ENCODE measurements at places on chromosomes 13 and 19.

- DNase-seq: no peak
Observed at GRCh38 chr13:68304286-68304893, 1074.3 kb upstream of the PCDH9 start.

DNA sequence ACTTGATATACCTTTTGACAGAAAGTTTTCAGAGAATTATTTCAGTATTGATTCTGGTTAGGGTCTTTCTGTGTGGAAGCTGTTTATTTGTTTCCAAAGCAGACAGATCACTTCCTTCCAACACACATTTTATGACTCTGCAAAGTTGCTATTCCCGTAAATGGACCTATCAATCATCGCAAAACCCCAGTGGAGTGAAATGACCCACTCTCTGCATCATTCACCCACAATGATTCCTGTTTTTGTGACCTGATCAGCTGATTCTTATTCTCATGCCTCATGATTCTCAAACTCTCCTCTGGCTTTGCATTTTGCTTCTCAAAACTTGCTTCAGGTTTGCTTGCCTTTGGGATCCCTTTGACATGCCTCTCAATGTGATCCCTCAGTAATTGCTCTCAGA, 453.7 kb downstream of the PCDH17 start:
- DNase-seq: no peak

GRCh38 chr19:55116232-55116858, 1.1 kb downstream of the PPP1R12C start:
- peak; percentile 68 for DNase-seq

- no peak for DNase-seq
Observed at GRCh38 chr13:52845334-52845761, 3.1 kb downstream of the PCDH8 start.

GRCh38 chr13:97573011-97573410, 139.0 kb downstream of the RAP2A start:
- DNase-seq: no peak

GRCh38 chr19:15264061-15264932, 32.0 kb upstream of the EPHX3 start:
- DNase-seq: peak; percentile 78

DNA sequence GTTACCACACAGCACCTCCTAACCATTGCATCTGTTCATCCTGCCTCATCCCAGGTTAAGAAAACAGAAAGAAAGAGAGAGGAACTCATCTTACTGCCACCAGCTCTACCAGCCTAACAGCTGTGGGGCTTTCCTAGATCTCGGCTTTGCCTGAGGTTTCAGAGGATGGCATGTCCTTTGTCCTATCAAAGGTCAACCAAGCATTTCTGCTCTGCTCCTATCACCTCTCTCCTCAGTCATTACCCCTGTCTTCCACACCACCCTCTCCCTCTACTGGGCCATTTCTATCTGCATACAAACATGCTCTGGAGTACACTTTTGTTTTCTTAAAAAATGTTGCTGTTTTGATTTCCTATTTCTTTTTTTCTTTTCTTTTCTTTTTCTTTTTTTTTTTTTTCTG, 393.3 kb downstream of the IRS2 start:
- no peak for DNase-seq

DNA sequence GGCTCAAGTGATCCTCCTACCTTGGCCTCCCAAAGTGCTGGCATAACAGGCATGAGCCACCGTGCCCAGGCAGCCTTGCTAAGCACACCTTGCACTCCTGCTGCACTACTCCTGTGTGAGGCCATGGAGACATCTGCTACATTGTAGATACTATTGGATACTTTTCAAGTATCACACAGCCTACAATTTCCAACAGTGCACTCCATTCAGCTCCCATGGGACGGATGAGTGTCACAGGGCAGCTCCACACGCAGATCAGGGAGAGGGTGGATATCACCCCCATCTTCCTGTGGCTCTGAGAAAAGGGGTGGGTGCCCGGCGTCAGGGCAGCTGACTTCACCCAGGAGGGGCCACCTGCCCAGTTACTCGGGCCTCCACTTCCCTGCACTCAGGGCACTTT, 39.1 kb upstream of the CCNE1 start:
- no peak for DNase-seq

DNA sequence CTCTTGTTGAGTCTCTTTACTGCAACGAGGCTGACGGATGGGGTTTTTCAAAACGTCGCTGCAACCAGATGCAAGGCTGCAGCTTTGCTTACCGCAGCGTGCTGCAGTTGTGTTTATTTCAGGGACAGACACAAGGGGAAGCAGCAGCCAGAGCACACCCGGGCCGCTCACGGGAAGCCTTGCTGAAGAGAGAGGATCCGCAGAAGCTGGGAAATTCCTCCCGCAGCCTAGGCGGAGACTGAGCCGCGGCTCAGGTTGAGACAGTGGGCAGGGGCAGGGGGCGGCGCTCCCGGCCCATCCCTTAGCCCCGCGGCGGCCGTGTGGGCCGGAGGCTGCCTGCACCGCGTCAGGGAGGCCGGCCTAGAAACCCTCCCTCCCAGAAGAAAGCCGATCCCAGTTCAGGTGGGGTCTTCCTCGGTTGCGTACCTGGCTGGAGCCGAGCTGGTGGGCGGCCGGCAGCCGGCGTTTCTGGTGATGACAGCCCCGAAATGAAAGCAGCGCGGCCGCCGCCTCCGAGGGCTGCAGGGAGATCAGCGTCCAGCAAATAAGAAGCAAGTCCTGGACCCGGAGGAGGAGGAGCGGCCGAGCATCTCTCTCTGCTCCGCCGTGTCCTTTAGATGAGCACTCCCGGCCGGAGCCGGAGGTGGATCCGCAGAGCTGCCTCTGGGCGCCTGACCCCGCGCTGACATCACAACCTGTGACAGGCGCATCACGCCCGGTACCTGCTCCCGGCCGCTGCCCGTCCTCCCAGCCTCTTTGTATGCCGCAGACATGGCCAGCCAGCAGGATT, at the start of gene FRY:
Gene FRY, plus strand, starts transcription at position 750 of the 790 bp plus-strand sequence. Its CDS starts 22 bp downstream, at position 772.
- peak; percentile 50 for DNase-seq

GRCh38 chr19:58555920-58556621, 1.2 kb upstream of the CHMP2A start:
- DNase-seq: no peak

DNA sequence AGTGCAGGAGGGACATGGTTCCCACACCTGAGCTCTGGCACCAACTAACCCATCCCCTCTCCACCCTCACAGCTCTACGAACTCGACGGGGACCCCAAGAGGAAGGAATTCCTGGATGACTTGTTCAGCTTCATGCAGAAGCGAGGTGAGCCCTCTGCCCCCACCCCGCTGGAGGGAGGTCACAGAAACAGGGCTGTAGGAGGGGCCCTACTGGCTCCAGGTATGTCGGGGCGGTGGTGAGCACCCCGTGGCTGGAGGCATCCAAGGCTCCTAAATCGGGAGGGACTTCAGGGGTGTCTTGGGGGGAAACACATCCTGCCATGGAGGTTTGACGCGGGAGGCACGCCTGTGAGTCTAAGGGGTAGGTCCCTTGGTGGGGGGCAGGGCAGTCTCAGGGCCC, 24.1 kb upstream of the WDR18 start:
- DNase-seq: no peak

DNA sequence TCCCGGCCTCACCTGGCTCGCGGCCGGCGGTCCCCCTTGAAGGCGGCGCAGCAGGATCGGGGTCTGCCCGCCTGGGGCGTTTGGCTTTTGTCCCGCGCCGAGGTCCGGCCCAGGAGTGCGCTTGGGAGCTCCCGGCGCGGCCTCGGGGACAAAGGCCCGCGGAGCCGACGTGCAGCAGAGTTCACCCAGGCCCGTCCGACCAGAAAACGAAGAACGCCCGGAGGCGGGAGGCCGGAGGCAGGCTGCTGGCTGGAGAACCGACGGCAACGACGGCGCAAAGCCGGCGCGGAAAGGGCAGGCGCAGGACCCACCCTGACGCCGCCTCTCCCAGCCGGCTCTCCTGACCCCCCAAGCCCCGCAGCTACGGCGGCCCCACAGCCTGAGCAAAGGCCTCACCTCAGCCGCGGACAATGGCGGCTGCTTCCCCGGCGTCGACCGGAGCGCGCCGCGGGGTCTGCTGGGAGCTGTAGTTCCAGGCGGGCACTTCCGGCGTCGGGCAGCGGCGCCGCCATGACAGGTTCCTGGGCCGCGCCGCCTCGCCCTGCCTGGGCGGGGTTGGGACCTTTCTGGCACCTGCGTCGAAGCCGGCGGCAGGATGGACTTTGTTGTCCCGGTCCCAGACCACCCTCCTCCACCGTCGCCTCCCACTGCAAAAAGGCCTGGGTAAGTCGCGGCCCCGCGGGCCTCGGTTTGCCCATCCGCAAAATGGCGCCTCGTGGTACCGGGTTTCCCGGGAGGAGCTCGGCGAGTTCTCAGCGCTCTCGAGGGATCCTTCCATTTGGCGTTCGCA, at the start of gene ZNF606:
Gene ZNF606, minus strand, starts transcription at position 437 of the 790 bp plus-strand sequence. CDS start 1,501 bp downstream, outside the sequence.
- DNase-seq: peak; percentile 80
